ACHN (cell line): ENCODE measurements at places on chromosomes 1 and 21.

- DNase-seq = no peak
Observed at GRCh38 chr1:204409123-204409522, 2.5 kb downstream of the PPP1R15B start.

- peak; percentile 42 for DNase-seq
Observed at GRCh38 chr1:13807209-13807608, 107.2 kb downstream of the PRDM2 start.

DNA sequence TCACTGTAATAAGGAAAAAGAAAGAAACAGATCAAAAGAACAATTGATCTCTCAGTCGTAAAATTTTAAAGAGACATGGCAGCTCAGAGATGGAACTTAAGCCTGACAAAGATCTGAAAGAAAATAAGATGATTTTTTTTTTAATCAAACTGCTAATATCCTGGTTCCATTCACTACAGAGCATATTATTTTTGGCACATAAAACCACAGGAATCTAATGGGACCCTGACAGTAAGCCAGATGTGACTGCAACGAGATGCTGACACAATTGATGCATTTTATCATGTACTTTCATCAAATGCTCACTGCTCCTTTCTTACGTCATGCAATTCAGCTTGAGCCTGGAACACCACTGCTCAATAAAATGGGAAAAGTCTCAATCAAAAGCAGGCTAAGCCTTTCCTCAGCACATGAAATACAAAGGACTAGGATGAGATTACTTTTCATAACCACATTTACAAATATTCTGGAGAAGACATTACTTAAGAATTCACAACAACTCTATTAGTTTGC, 16.6 kb downstream of the GPATCH2 start:
- no peak for DNase-seq

GRCh38 chr1:1225238-1225845, 6.5 kb downstream of the SDF4 start:
- DNase-seq = no peak

GRCh38 chr1:66931590-66931989, 6.8 kb downstream of the MIER1 start:
- peak; percentile 24 for DNase-seq

DNA sequence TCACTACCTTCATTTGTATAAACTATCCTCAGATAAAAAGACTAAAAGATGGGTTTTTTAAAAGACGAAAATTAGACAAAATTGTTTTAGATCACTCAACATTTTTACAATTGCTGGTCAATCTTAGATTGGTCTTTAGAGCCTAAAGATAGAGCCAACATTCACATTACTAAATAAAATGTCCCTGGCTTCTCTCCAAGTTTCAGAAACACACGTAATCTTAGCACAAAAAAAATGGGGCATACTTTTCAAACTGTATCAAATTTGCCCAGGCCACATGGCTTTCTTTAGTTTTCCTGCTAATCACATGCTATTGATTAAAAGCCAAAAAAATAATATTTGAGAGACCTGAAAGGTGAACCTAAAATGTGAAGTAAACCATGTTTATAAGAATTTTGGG, 288.1 kb downstream of the DPYD start:
- DNase-seq = no peak
